ENCODE measurements at places on chromosomes 5 and 9.

GRCh38 chr5:28226407-28226806 is 1188.0 kb upstream of the CDH9 start:
- no peak for DNase-seq

- DNase-seq = no peak
These were observed 207.1 kb downstream of the DCP2 start for GRCh38 chr5:113183694-113184093.

DNA sequence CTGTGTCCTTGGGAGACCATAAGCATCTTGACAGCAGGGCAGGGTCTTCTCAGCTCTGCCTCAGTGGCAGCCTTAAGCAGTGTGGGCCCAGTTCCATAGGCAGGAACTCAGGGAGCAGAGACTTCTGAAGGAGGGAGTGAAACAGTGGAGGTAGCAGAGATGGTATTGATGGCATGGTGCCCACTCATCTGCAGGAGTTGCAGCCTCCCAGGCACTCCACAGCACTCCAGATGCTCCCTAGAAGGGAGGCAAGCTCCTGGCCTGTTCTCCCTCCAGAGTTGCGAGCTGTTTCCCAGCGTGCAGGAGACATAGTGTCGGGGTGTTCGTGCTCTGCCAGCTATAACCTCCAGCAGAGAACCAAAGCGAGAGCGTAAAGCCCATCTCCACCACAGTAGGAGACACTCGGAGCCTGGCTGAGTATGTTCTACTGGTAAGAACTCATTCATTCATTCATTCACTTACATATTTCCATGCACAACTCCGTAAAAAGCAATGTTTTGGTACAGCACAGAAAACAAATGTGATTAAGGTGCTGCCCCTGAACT is 31.4 kb upstream of the UNC5A start:
- DNase-seq = no peak

GRCh38 chr9:127847178-127847510 is 7.3 kb downstream of the ENG start:
- no peak for DNase-seq

GRCh38 chr5:35890021-35891020 is 33.6 kb downstream of the IL7R start:
- DNase-seq = no peak

DNA sequence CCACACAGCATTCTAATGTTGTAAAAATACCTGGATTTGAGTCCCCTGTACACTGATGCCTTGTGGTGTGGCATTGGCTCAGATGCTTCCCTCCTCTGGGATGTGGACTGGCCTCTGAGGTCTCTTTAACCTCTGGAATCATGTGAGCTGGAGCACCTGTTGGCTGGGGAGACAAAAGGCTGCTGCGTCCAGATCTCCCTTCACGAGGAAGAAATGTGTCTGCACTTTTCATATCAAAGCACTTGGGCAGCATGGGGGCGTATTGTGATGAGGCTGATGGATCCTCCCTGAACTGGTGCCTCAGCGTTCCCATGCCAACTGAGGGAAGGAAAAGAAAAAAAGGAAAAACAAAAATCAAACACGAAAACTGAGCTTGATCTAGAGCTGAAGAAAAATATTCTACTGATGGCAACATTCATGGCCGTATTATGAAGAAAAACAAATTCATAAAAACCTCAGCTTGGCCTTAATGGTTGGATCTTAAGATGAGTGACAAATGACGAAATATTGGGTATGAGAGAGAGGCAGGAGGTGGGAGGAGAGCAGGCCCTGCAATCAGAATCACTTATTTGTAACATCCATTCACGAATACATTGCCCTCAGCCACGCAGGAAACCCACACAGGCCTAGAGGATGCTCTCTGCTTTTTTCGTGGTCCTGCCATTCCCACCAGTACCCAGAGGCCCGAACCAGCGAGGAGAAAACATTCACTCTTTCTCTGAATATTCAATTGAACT is 26.2 kb downstream of the GRIA1 start:
- no peak for DNase-seq

- DNase-seq = peak; percentile 29
These were observed 126.7 kb upstream of the SHB start for GRCh38 chr9:38195737-38196161.

GRCh38 chr5:177359860-177360259 is 2.1 kb downstream of the RGS14 start:
- DNase-seq = no peak

GRCh38 chr9:72794946-72795345 is 157.9 kb downstream of the ALDH1A1 start:
- no peak for DNase-seq

DNA sequence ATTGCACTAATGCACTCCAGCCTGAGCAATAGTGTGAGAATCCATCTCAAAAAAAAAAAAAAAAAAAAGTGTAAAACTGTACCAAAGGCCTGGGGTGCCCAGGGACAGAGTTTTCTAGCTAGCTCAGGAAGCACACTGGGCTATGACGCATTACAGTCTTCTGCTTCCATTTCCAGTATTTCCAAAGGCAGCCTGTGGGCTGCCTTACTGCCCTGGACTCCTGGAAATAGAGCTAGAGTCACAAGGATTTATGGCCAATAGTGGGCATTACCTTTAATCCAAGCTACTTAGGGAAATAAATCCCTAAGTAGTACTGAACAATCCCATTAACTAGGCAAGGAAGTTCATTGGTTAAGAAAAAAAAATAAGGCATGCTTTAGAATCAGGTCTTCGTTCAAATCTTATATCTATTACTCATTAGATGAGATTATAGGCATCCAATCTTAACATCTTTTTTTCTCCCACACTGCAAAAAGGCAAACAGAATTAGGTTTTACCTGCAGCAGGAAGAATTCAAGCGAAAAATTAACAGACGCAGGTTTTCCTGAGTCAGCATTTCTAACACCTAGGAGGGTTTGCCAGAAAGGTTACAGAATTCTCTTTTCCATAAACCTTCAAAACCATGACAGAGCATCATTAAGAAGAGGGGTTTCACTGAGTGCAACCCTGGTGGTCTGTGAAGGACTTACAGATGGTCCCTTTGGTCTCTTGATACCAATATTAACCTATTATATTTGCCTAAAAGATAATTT is 85.6 kb upstream of the CCDC112 start:
- no peak for DNase-seq

GRCh38 chr5:122498163-122498562 is 186.1 kb downstream of the SNCAIP start:
- no peak for DNase-seq

DNA sequence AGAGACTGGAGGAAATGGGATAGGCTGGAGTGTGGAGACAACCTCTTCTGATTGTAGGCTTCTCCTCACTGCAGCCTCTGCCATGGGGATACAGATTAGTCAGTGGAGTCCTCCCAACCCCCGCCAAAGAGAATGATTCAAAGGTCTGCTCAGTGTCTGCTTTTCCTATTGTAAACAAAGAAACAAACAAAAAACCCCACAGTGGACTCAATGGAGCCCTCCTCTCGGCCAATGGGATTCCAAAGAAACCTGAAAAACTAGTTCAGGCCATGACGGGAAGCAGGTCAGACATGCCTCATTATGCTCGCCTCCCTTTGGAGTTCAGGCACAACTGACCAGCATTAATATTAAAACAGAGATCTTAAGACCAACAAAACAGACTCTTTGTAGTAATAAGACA is 85.8 kb downstream of the SEC61B start:
- DNase-seq = no peak

GRCh38 chr5:54045077-54045792 is 265.1 kb downstream of the ARL15 start:
- no peak for DNase-seq

- no peak for DNase-seq
These were observed 162.2 kb downstream of the HSD17B3 start for GRCh38 chr9:96139592-96140295.

DNA sequence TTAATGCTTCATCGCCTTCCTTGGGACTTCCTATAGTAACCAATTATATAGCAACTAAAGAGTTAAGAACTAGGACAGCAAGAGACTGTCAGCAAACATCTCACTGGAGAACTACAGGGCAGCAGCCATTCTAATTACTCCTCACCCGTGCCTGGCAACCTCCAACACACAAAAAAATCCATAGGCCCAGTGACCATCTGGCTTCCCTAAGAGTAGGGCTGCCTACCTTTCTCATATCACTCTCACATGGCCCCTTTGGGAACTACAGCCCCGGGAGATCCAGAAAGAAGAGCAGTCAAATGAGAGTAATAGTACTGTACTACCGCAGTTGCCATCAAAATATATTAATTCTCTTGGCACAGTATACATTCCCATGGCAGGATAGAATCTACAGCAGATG is 5.7 kb downstream of the DCAF10 start:
- DNase-seq = no peak

DNA sequence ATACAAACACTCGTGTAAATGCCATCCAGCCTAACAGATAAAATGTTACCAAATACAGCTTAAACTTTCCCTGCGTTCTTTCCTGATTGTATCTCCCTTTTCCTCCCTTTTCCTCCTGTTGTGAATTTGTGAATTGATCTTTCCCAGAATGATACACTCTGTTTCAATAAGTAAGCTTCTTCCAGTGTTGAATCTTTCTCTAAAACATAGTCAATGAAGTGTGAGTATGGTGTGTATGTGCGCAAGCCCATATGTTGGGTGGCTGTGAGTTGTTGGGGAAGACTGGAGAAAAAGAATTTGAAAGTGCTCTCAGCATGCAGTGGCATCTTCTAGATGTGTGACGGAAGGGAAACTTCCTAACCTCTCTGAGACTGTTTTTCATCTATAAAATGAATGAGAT is 143.1 kb upstream of the KLF4 start:
- DNase-seq = no peak
